ENCODE measurements at places on chromosomes 2 and 18. TPM values are rescaled to one million over a fixed set of nuclear protein-coding genes. Genes with fewer than 3 reads are reported as not detected.

The SERPINB4 gene
- total RNA-seq = not detected

DNA sequence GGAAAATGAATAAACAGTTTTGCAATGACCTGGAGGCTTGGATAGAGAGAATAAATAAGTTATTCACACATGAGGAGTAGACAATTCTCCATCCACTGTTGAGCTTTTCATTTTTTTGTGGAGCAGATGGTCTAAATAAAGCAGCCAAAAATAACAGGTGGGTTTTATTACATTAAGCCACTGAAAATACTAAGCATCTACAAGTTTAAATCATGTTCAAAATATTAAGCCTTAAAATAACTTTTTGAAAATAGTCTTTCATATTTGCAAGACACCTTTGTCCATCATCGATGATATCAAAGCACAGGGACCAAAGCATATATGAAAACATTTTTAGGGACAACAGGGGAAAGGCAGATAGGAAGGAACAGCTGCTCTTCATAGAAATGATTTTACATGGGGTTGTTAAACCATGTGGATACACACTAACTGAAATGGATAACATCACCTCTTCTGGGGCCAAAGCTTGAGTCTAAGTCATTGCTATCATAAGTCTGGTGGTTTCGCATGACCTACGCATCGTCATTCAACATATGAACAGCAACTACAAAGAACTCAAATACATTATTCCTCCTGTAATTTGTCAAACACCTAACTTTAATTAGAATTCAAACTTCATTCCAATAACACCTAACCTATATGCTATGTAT is 197.6 kb upstream of the CHST9 start:
- DNase-seq = no peak

DNA sequence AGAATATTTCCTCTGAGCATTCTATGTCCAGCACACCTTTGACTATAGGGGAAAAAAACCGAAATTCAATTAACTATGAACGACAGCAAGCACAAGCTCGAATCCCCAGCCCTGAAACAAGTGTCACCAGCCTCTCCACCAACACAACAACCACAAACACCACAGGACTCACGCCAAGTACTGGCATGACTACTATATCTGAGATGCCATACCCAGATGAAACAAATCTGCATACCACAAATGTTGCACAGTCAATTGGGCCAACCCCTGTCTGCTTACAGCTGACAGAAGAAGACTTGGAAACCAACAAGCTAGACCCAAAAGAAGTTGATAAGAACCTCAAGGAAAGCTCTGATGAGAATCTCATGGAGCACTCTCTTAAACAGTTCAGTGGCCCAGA is 79.4 kb upstream of the FAM117B start:
- DNase-seq = no peak

The CTAGE1 gene
- not detected for total RNA-seq

- no peak for DNase-seq
These were observed 32.4 kb upstream of the VIT start for GRCh38 chr2:36663851-36664695.

GRCh38 chr2:223270548-223270947 is 218.6 kb downstream of the KCNE4 start:
- DNase-seq = no peak

DNA sequence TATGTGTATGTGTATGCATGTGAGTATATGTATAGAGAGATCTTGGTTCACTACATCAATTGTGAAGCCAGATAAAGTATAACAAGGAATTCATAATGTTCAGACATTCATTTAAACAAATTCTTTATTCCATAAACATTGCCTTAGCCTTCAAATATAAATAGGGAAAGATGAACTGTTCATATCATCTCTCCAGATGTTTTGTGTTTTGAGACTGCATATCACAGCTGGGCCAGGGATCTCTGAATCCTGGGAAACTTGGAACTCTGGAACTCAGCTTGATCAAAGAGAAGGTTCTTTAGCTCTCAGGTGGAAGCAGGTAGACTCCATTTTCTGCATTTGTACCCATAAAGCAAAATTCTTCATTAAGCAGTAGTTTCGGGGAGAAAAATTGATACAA is 272.6 kb upstream of the ETAA1 start:
- DNase-seq = no peak

The EMILIN1 gene
- total RNA-seq = 18.4 TPM

- DNase-seq = no peak
These were observed 20.0 kb downstream of the STEAP3 start for GRCh38 chr2:119243621-119244020.

DNA sequence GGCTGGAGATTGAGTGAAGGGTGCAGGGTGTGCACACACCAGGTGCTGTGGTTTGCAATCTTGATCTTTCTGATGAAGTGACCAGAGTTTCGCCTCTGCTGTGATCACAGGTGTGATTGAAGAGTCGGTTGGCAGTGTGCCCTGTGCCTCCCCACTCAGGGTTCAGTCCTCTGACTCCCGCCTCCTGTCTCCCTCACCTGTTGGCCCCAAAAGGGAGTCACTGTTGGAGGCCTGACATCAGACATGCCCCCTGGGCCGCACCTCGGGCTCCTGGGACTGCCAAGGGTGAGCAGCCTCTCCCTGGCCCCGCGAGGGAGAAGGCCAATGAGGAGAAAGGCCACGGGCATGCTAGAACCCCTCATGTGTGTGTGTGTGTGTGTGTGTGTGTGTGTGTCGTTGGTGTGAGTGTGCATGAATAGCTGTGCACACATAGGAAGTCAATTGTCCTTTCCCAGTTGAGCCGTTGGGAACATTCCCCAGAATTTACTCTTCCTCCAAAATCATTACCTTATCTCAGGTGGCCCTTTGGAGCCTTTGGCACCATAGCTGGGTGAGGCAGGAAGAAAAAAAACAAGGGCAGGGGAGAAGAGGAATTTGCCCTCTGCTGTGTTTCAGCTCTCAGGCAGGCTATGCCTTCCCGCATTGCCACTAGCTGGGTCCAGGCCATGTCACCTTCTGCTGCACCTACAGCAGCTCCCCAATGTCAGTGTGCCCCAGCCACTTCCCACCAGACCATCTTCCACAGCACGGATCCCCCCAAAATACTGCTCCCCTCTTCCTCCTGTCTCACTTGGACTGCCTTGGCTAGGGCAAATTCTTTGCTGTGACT is 78.1 kb upstream of the LAPTM4A start:
- DNase-seq = no peak

DNA sequence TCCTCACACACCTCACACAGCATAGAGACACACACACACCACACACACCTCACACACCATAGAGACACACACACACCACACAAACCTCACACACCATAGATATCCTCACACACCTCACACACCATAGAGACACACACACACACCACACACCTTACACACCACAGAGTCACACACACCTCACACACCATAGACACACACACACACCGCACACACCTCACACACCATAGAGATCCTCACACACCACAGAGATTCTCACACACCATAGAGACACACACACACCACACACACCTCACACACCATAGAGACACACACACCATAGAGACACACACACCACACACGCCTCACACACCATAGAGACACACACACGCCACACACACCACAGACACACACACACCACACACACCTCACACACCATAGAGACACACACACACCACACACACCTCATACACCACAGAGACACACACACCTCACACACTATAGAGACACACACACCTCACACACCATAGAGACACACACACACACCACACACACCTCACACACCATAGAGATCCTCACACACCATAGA is 270.6 kb downstream of the CYRIA start:
- no peak for DNase-seq

GRCh38 chr2:239399921-239400595 is 762 bp downstream of the HDAC4 start:
- no peak for DNase-seq

The ADRA2B gene
- total RNA-seq = 2.9 TPM

DNA sequence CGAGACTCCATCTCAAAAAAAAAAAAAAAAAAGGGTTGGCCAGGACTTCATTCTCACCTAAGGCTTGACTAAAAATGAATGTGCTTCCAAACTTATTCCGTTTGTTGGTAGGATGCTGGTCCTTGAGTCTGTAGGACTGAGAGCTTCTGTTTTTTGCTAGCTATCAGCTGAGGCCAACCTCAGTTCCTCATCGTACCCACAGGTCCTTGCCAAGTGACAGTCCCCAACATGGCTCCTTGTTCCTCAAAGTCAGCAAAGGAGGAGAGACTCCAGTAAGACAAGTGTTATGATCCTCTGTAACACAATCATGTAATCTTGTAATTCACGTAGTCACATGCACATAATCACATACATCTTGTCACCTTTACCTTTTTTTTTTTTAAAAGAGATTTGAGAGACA is 37.0 kb downstream of the HAUS1 start:
- DNase-seq = no peak

The SERPINB12 gene
- total RNA-seq = not detected

DNA sequence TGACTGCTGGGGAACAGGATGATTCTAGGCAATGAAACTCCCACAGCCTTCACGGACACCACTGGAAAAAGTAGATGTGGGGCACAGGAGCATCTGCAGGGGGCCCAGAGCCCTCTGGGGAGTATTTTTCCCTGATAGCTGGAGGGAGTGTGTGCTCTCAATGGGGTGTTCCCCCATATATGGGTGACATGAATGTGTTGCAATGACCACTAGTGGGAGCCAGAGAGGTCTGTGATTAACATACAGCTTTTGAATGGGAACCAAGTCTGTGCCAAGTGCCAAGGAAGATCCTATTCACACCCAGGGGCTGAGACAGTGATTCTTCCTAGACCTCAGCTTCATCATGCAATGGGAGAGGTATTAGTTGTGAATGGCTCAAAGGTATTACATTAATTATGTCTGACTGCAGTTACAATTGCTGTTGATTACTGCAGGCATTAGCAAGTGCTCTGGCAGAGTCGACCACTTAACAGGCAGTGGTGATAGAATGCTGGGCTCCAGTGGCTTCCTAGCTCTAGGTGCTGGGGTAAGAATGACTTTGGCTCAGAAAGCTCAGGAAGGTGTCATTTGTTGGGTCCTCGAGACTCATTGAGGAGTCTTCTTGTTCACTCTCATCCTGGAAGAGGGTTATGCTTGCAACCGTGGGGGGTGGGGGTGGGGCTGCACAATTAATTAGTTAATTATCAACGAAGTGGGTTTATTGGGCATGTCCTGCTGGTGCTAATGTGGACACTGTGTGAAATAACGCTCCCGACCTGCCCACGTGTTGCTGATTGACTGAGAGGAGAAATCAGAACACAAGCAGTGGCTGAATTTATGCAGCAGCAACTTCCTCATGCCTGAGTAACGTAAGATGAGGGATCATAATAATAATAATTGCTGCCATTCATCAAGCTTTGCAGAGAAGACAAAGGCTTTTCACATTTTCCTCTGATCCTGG is 194.1 kb downstream of the CLIP4 start:
- DNase-seq = no peak

- DNase-seq = no peak
These were observed 29.4 kb downstream of the CERKL start for GRCh38 chr2:181627545-181627944.

- DNase-seq = no peak
These were observed 94.7 kb upstream of the SP3 start for GRCh38 chr2:174059884-174060244.

DNA sequence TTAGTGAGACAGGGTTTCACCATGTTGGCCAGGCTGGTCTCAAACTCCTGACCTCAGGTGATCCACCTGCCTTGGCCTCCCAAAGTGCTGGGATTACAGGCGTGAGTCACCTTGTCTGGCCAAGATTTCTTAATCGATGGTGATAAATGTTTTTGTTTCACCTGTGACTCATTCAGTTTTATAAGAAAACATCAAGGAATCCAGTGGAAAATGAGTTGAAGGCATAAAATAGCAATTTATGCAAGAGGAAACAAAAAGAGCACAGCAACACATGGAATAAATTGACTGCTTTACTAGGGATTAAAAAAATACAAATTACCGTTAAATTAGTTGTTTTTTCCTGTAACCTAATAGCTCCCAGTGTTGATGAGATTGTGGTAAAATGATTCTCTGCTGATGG is 80.2 kb downstream of the CDK15 start:
- DNase-seq = no peak

GRCh38 chr18:47915229-47915628 is 15.2 kb downstream of the SMAD2 start:
- no peak for DNase-seq

- no peak for DNase-seq
These were observed 320.6 kb upstream of the SALL3 start for GRCh38 chr18:78659057-78659456.

DNA sequence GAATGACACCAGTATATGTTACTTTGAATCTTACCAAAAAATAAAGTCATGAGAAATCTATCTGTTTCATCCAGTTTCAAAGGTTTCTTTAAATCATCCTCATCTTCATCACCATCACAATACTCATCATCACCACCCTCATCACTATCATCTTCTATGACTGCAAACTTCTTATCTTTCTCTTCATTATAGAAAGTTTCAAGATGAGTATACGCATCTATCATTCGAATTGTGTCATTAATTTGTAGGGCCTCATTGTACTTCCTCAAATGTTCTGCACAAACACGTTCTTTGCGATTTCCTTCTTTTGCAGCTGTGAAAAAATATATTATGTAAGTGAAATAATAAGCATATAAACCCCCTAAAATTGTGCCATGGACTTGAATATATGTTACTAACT is 34.1 kb upstream of the FAP start:
- no peak for DNase-seq

- DNase-seq = no peak
These were observed 169.5 kb downstream of the SLC8A1 start for GRCh38 chr2:40282428-40282827.

DNA sequence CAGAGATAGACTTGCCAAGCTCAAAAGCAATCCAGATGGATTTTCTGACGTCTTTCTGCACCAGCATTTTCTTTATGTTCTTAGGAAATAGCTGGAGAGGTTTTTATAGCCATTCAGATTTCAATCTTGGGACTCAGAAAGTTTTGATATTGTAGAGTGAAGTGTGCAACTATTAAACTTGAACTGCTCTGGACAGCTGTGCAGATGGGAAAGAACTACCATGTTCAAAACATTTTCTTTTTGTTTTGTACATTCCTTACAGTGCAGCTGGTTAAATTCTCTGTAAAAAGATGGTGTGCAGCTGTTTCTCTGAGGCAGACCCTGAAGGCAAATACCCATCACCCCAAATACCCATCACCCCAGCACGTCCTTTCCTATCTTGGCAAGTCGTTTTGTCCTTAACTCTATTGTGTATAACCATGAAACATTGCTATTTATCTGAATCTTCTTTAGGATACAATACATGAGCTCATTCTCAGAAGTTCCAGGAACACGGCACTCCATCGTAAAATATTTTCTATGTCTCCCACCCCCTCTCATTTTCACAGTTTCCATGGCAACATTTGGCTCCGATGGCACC is 38.8 kb downstream of the AQP4 start:
- no peak for DNase-seq

DNA sequence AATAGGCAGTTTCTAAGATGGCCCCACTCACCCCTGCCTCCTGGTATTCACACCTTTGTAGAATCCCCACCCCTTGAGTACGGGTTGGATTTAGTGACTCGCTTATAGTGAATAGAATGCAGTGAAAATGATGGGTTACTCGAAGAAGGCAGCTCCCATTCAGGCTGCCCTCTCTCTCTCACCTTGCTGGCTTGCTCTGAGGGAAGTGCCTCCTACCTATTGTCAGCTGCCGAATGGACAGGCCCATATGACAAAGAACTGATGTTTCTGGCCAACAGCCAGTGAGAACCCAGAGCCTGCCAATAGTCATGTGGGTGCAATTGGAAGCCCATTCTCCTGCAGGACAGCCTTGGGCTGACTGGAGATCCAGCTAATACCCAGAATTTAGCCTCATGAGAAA is 22.1 kb upstream of the RNF103 start:
- DNase-seq = no peak

GRCh38 chr2:234394450-234394849 is 102.4 kb downstream of the ARL4C start:
- DNase-seq = no peak

GRCh38 chr2:190563109-190563508 is 28.6 kb upstream of the NEMP2 start:
- DNase-seq = no peak

All from left ventricle myocardium inferior (tissue), 1 donor.